ENCODE measurements at places on chromosomes 4 and X. TPM values are rescaled to one million over a fixed set of nuclear protein-coding genes. Genes with fewer than 3 reads are reported as not detected.

The CFP gene
- 0.10 TPM for total RNA-seq

The SULT1B1 gene
- not detected for total RNA-seq

The SSX2 gene
- not detected for total RNA-seq

The CWH43 gene
- not detected for total RNA-seq

The ABLIM2 gene
- total RNA-seq = 2.3 TPM

The AKAP14 gene
- total RNA-seq = not detected

The SSX2B gene
- total RNA-seq = not detected

Data from NCI-H460 (cell line).